ENCODE measurements at places on chromosomes 3 and 15.

GRCh38 chr15:83446904-83447709 lies at the start of gene SH3GL3:
Gene SH3GL3, plus strand, starts transcription at chr15:83447341. Its CDS starts 193 bp downstream, at chr15:83447534.
- DNase-seq, result peak; percentile 12

- no peak for DNase-seq
These were observed 32.0 kb downstream of the DCUN1D1 start for GRCh38 chr3:182948305-182948704.

GRCh38 chr15:47870956-47871625 lies 153.8 kb downstream of the SEMA6D start:
- no peak for DNase-seq

DNA sequence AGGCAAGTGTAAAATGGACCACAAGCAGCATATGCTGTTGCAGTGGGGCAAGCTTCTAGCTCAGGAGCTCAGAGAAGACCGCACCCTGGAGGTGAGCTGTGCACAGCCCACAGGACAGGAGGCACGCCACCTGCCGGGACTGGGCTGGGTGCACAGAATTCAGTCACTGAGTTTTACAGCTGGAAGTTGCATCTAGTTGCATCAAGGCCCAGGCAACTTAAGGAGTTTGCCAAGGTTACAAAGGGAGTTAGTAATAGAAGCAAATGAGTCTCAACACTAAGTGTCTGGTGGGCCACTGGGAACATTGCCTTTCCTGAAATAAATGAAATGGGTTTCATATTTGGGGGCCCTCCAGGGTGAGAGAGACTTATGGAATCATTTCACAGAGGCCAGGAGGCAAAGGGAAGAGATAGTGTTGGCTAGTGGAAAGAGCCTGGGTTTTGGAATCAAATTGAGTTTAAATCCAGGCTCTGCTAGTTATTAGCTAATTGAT lies 36.0 kb upstream of the TIMP4 start:
- DNase-seq, result no peak

DNA sequence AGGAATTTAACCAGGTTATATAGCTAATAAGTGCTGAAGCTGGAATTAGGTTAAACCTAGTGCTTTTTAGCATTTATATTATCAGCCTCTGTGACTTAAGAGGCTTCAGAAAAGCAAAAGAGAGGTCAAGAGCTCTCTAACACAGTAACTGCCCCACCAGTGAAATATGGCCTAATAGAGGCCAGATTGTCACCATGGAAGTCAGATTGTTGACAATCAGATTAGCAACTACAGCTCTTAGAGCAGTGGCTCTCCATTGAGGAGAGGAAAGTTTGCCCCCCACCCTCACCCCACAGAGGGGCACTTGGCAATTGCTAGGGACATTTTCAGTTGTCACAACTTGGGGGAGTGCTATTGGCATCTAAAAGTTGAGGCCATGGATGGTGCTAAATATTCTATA lies 23.3 kb upstream of the LMOD3 start:
- DNase-seq, result no peak

GRCh38 chr3:59514865-59515482 lies 465.1 kb upstream of the CFAP20DC start:
- peak; percentile 5 for DNase-seq

DNA sequence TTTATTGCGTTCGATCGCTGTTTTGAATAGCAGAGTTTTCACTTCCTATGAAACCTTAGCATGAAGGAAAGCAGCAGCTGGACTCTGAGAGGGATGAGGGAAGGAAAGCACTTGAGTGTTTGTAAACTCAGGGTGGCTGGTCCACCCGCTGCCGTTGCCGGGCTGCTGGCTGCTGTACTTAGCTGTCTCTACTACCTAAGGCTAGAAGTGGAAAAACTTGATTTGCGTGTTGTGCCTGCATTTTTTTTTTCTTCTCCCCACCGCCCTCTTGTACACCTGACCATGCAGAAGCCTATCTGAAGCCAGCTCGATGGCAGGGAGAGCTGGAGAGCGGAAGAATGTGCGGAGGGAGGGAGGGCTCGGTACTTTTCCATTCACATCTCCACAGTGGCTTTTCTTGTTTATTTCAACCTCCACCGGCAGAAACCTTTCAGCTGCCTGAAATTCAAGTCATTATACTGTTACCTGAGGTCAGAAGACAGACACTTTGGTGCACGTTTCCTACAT lies 4.8 kb upstream of the BCL6 start:
- DNase-seq, result no peak

- DNase-seq, result peak; percentile 3
These were observed 417 bp downstream of the HACD2 start for GRCh38 chr3:123584284-123584987.

DNA sequence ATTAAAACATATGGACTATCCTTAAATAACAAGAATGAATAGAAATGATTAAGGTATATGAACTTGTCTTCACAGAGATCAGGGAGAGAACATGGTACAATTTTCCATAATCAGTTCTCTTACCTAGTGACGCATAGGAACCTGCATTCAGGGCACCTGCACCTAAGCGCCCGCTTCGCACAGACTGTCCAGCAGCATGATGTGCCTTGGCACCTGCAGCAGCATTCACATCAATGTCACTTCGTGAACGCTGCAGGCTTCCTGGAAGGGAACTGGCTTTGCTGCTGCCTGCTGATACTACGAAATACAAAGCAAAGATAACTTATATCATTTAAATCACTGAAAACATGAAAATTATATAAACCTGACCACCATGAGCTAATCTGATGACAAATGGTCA lies 115.2 kb downstream of the CLASP2 start:
- no peak for DNase-seq

- DNase-seq, result no peak
These were observed 33.4 kb upstream of the BNIP2 start for GRCh38 chr15:59722476-59722875.

Data from CD4-positive, alpha-beta T cell treated with Interleukin-15 for 4 hours (primary cell).